ENCODE measurements at places on chromosomes 4 and X. TPM values are rescaled to one million over a fixed set of nuclear protein-coding genes. Genes with fewer than 3 reads are reported as not detected.
A peak's percentile ranks its signal among the peaks of the same experiment; 100 is the strongest.

DNA sequence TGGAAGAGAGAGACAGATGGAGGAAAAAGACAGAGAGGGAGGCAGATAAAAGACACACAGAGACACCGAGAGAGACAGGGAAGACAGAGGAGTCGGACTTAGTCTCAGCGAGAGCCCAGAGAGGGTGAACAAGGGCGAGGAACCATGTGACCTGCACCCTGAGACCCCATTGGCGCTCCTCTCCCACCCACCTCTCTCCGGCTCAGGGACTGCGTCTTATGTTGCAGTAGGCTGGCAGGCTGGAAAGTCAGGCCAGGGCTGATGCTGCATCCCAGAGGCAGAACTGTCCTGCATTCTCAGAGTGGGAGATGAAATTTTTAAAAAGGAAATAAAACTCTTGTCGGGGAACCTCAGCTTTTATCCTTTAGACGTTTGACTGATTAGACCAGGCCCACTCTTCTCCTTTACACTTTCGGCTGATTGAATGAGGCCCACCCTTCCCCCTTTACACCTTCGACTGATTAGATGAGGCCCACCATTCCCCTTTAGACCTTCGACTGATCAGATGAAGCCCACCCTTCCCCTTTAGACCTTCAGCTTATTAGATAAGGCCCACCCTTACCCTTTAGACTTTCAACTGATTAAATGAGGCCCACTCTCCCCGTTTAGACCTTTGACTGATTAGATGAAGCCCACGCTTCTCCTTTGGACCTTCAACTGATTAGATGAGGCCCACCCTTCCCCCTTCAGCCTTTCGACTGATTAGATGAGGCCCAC is 29.5 kb upstream of the IL3RA start:
- H3K27me3 ChIP-seq: no peaks in the 10 kb centered on the region
- no peak overlapping the region for H3K27ac ChIP-seq
- H3K4me1 ChIP-seq: no peaks in the 10 kb centered on the region
- H3K4me3 ChIP-seq: no peak overlapping the region
- H3K36me3 ChIP-seq: no peaks in the 10 kb centered on the region

DNA sequence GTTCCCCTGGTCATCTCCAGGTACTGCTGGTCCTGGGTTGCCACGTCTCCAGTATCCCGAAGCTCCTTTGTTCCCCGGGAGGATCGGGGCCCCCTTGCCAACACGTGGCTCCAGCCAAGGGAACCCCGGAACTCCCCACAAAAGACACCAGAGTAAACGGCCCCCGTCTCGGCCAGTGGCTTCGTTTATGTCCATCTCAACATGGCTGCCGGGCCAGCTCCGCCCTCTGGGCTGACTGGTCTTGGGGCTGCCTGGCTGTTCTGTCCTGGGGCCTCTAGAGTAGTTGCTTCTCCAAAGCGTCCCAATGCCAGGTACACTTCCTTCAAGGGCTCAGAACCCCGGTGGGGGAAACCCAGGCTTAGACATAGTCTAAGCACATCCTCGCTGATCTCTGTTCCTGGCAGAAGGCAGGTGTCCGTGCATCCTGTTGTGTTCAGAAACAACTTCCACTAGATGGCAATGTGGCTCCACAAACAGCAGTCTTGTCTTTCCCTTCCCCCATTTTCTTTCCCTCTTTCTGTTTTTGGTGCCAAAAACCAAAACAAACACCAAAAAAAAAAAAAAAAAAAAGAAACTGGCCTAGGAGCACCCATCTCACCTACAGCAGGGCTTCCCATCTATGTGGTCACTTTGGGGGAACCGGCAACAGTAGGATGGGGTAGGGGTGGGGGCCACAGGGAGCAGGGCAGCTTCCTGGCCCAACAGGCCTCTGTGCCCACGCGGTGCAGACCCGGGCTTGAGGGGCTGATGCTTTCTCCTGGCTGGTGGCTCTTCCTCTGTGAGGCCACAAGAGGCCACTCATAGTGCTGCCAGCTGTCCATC is 35.3 kb downstream of the NBDY start:
- H3K36me3 ChIP-seq: peaks cover 16% of the 10 kb centered on the region
- H3K27me3 ChIP-seq: no peaks in the 10 kb centered on the region
- peak overlapping the region; percentile 34 for H3K4me3 ChIP-seq
- H3K4me1 ChIP-seq: peaks cover 60% of the 10 kb centered on the region
- H3K27ac ChIP-seq: peak overlapping the region; percentile 52
- peak; percentile 66 for DNase-seq

DNA sequence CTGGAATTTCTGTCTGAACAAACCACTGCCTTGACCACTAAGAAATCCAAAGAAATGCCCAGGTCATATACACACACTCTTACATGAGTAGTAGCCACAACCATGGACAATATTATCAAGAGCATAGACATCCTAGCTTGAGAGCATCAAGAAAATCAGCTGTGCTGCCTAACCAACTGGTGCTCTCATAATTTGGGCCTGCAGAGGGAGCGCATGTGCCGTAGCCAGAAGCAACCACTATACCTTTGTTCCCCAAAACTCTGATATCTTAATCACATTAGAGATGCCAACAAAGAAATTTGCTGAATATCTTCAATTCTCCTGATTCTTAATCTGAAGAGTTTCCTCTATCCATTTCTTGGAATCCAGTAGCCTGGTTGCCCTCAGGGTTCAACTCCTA is 163.6 kb downstream of the ZNF674 start:
- no peak overlapping the region for H3K27ac ChIP-seq
- no peaks in the 10 kb centered on the region for H3K36me3 ChIP-seq
- no peaks in the 10 kb centered on the region for H3K27me3 ChIP-seq
- H3K4me3 ChIP-seq: no peak overlapping the region

- no peaks in the 10 kb centered on the region for H3K36me3 ChIP-seq
- H3K4me1 ChIP-seq: peaks cover 20% of the 10 kb centered on the region
- H3K27me3 ChIP-seq: peaks cover 28% of the 10 kb centered on the region
- H3K27ac ChIP-seq: no peak overlapping the region
Observed at GRCh38 chr4:95547715-95548471, 880 bp downstream of the UNC5C start.

- H3K4me1 ChIP-seq: no peaks in the 10 kb centered on the region
- H3K36me3 ChIP-seq: no peaks in the 10 kb centered on the region
- H3K4me3 ChIP-seq: no peak overlapping the region
- H3K27ac ChIP-seq: no peak overlapping the region
- no peaks in the 10 kb centered on the region for H3K27me3 ChIP-seq
Observed at GRCh38 chr4:135354876-135355275, 1153.3 kb upstream of the PABPC4L start.

GRCh38 chr4:63620271-63620670 is 789.0 kb downstream of the TECRL start:
- H3K27me3 ChIP-seq: no peaks in the 10 kb centered on the region
- H3K36me3 ChIP-seq: no peaks in the 10 kb centered on the region
- no peaks in the 10 kb centered on the region for H3K4me1 ChIP-seq
- no peak overlapping the region for H3K27ac ChIP-seq

GRCh38 chrX:1336331-1336943 is at the start of gene IL3RA:
IL3RA (plus strand) TSS chrX:1336785; CDS start chrX:1341766, 4,981 bp downstream.
- no peaks in the 10 kb centered on the region for H3K36me3 ChIP-seq
- no peak within 1 kb of the TSS for H3K27ac ChIP-seq

DNA sequence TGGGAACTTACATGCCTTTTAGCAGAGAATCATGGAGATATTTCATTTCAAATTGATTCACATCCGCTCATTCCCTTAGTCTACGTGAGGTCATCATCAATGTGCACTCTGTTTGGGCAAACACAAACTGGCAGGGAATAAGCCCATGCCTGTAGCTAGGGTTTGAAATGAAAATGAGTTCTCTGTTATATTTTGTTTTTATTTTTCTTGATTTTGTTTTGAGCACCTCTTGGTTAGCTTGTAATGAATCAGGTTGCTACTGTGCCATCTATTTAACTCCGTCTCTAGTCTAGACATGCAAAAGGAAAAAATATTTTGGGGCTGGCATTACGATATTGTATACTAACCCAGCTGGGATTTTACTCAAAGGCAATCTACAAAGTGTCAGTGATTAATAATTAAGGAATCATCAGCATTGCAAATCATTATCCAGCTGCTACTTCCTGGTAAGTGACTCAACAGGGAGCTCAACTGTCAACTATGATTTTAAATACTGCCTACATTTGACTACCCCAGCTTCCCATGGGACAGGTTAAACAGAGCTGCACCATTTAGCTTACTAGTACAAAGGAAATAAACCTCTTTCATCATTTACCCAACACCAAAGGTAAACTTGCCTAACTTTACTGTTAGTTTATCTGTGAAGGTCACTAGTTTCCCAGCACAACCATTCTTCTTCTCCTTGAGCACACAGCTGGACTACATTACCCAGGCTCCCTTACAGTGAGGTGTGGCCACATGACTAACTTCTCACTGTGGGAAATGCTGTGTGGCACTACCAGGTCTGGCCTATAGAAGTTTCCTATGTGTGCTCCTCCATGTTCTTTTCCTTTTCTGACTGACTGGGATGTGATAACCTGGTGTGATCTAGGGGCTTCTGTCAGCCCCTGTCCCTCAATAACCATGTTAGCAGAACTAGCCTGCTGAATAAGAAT is 21.2 kb upstream of the TRPC5OS start:
- no peaks in the 10 kb centered on the region for H3K27me3 ChIP-seq
- DNase-seq: no peak
- H3K4me3 ChIP-seq: no peak overlapping the region
- no peaks in the 10 kb centered on the region for H3K36me3 ChIP-seq
- H3K27ac ChIP-seq: no peak overlapping the region

DNA sequence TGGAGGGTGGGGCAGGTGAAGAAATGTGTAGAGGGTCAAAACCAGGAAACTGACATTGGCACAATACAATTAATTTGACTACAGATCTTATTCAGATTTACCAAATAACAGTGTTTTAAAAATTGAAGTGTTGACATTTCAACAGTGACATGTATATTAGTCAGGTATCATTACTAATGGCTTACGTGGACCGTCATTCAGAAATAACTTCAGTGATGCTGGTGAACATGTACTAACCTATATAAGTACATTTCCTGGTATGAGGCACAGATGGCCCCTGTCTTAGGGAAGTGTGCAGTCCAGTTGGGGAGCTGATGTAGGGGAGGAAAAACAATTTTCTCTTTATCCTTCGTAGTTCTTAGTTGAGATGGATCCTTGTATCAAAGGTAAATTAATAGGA is 22.3 kb upstream of the MAOA start:
- H3K27me3 ChIP-seq: no peaks in the 10 kb centered on the region
- H3K36me3 ChIP-seq: no peaks in the 10 kb centered on the region
- no peak overlapping the region for H3K4me3 ChIP-seq
- no peaks in the 10 kb centered on the region for H3K4me1 ChIP-seq

DNA sequence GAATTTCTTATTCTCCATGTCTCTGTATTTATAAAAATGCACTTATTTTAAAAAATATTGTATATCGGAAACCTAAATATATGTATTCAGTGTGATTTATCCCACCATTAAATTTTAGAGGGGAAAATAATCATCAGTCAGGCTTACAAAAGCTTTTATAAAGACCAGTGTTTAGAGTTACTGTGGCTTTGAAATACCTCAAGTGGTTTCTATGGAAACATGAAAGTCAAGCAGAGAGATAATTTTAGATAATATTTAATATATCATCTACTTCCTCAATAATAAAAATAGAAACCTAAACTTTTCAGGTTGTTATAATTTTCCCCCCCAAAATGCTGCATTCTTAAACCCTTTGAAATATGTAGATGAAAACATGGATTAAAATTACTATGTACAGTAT is 332.9 kb upstream of the PITX2 start:
- no peaks in the 10 kb centered on the region for H3K27me3 ChIP-seq
- H3K4me3 ChIP-seq: no peak overlapping the region
- no peaks in the 10 kb centered on the region for H3K4me1 ChIP-seq
- no peak for DNase-seq

DNA sequence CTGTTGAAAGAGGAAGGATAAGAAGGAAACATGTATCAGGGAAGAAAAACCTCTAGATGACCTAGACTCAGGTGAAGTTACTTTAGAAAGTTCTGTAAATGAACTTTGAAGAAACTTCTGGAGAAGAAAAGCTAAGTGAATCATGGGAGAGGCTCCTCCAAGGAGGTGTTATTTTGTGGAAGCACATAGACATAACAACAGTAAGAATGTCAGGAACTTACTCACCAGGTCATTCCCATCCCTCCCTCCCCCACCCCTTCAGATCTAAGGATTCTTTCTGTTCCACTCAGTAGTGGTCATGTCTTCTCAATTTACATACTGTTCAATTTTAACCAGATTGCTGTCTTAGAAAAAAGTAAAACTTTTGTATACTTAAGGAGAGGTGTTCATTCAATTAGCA is 310.5 kb upstream of the DDX53 start:
- no peak for DNase-seq
- no peak overlapping the region for H3K4me3 ChIP-seq
- no peak overlapping the region for H3K27ac ChIP-seq
- H3K36me3 ChIP-seq: no peaks in the 10 kb centered on the region

GRCh38 chrX:13855689-13856450 is 39.0 kb upstream of the GPM6B start:
- no peak overlapping the region for H3K27ac ChIP-seq
- H3K36me3 ChIP-seq: no peaks in the 10 kb centered on the region
- DNase-seq: no peak
- no peaks in the 10 kb centered on the region for H3K4me1 ChIP-seq

GRCh38 chrX:40380655-40381488 is 199.9 kb upstream of the ATP6AP2 start:
- no peak overlapping the region for H3K4me3 ChIP-seq
- H3K27me3 ChIP-seq: no peaks in the 10 kb centered on the region
- no peaks in the 10 kb centered on the region for H3K4me1 ChIP-seq
- H3K36me3 ChIP-seq: no peaks in the 10 kb centered on the region
- no peak overlapping the region for H3K27ac ChIP-seq
- DNase-seq: no peak

DNA sequence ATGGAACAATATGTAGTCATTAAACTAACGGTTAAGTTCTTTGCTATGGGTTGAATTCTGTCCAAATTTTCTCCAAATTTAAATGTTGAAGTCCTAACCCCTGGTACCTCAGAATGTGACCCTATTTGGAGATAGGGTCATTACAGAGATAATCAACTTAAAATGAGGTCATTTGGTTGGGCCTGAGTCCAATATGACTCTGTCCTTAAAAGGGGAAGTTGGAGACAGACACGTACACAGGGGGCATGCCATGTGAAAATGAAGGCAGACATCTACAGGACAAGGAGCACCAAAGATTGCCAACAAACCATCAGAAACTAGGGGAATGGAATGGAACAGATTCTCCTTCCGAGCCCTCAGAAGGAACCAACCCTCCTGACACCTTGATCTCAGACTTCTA is 492.0 kb upstream of the FTHL17 start:
- H3K27me3 ChIP-seq: no peaks in the 10 kb centered on the region
- no peaks in the 10 kb centered on the region for H3K36me3 ChIP-seq

DNA sequence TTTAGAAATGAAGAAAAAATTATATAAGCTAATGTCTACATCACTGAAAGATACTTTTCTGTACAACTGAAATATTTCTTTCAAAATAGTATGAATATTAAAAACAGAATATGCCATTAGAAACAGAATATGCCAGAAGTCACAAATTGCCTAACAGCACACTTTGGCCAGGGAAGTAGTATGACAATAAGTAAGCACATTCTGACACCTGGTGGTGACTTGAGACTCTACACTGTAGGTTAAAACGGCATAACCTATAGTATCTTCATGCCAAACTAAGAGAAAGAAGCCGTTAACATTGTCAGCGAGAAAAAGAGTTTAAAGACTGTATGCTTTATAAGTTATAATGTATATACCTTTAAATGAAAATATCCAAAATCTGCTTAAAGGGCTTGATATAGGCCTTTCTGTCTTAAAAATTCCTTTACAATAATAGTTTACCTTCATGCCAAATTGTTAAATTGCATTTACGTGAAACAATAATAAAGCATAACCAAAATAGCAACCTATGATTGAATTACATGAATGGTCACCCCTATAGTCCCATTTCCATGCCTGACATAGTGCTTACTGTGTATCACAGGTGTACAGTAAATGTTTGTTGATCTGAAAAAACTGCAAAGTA is 32.8 kb downstream of the FAM13A start:
- H3K4me3 ChIP-seq: no peak overlapping the region
- peak; percentile 86 for DNase-seq
- no peaks in the 10 kb centered on the region for H3K36me3 ChIP-seq

Gene FDCSP
- total RNA-seq: not detected

Gene TEX28
- total RNA-seq: not detected

Gene TENM3
- total RNA-seq: not detected

Data from CD4-positive, alpha-beta T cell (primary cell).